ENCODE measurements at places on chromosomes 3 and 15.
A peak's percentile ranks its signal among the peaks of the same experiment; 100 is the strongest.

DNA sequence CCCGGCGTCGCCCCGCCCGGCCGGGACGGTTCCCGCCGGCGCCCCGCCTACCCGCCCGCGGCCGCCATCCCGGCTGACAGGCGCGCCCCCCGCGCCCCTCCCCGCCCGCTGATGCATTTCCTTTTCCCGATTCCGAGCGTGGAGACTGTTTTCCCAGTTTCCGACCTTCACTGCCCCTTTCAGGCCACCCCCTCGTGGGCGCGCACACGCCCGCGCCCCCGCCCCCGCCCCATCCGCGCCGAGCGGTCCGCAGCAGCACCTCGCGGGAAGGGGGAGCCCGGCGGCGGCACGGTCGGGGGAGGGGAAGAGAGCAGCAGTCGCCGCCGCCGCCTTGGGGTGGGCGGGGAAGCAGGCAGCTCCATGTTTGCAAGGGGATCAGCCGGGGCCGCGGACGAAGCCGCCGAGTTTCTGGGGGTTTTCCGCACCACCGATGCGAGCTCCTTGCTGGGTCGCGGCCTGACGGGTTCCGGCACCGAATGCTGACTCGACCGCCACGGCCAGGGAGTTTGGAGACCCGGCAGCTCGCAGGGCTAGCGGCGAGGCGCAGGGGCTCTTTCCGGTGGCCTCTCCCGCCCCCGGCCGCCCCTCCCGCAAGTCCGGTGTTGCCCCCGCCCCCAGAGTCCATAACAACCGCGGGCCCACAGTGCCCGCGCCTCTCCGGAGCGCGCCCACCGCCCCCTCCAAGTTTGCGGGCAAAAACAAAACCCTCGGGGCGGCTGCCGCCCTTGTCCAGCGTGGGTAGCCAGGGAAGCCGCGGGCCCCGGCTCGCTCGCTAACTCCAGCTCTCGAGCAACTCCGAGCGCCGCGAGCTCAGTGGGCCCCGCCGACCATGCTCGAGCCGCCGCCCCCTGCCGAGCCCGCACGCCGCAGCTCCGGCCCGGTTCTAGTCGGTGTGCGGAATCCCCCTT lies 3.2 kb upstream of the SIN3A start:
- peak; percentile 69 for DNase-seq

GRCh38 chr3:182239316-182239715 lies 527.6 kb downstream of the SOX2 start:
- no peak for DNase-seq

DNA sequence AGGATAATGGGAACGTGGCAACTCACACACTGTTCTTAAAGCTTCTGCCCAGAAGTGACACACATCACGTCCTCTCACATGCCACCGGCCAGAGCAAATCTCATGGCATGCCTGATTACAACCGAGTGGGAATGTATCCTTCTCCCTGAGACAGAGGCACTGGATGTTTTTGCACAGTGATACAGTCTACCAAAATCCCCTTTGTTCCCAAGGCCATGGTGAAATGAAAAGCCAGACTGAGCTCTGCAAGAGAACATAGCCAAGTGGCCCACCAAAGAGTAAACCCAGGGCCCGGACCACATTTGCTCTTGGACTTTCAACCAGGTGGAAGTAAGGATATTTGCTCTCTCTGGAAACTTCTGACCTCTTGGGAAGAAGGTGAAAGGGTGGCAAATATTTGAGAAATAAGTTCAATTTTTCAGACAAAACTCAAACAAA lies 186.2 kb upstream of the STT3B start:
- DNase-seq, result no peak

DNA sequence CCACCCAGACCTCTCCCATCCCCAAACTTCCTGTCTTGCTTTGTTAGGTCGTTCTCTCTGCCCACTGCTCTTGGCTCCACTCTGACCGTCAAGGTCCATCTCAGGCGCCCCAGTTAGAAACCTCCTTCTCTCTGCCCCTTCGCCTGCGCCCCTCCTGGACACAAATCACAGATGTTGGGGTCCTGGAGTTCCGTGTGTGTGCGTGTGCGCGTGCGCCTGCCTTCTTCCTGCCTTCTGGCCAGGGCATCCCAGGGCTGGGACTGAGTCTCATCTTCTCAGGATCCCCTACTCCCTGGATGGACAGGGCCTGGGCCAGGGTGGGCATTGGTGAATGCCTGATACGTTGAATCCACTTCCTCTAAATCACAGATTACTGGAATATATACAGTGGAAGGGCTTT lies 869 bp downstream of the ACSBG1 start:
- DNase-seq, result no peak

GRCh38 chr15:100150906-100151305 lies 190.9 kb downstream of the ADAMTS17 start:
- no peak for DNase-seq

- DNase-seq, result no peak
Measured at GRCh38 chr3:58585994-58586393, 8.8 kb upstream of the FAM107A start.

DNA sequence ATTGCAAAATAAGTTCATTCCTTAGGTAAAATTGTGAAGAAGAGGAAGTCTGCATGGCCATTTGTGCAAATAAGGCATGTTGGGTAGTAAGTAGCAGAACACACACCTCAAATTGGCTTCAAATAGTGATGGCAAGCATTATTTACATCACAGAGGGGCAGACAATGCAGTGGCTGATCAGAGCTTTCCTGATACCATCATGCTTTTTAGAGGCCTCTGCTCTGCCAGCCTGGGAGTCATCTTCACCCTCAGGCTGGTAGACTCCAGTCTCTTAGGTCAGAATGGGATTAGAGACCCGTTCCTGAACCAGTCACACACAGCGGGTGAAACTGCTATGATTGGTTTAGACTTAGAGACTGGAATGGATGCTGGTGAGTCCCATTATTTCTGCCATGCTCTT lies 396.0 kb upstream of the MCTP2 start:
- no peak for DNase-seq

DNA sequence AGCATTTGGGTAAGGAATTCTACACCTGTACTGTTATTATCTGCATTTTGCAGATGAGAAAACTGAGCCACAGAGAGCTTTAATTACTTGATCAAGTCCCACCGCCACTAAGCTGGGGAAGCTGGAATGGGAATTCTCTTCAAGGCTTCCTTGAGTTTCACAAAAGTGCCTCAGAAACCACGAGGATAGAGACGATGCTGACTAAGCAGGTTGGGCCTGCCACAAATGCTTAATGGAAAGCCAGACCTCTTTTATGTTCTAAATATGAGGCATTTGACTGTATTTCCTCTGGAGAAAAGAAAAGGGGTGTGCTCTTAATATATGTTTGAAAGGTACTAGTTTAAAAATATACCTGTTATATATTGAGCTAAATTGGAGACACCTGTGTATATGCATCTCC lies 34.7 kb downstream of the ADAMTS9 start:
- no peak for DNase-seq

- no peak for DNase-seq
Measured at GRCh38 chr3:101203411-101203810, 117.0 kb downstream of the IMPG2 start.

- DNase-seq, result no peak
Measured at GRCh38 chr15:68252925-68253534, 23.5 kb upstream of the CLN6 start.

DNA sequence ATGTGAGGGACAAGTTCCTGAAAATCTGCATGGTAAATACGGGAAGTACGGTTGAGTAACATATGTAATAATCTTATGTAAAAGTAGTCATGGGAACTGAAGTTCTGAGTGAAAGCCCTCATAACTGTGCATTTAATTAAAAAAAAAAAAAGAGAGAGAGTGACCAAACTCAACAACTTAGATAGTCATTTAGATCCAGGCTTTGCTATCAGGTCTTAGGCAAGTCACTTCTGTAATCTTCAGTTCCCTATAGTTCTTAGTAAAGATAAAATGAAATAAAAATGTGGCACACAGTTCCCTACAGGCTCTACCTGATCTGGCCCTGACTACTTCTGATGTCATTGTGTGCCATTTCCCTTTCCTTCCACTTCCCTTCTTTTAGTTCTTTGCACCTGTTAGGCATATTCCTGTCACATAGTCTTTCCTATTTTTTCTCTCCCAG lies 15.0 kb downstream of the RNF111 start:
- no peak for DNase-seq

DNA sequence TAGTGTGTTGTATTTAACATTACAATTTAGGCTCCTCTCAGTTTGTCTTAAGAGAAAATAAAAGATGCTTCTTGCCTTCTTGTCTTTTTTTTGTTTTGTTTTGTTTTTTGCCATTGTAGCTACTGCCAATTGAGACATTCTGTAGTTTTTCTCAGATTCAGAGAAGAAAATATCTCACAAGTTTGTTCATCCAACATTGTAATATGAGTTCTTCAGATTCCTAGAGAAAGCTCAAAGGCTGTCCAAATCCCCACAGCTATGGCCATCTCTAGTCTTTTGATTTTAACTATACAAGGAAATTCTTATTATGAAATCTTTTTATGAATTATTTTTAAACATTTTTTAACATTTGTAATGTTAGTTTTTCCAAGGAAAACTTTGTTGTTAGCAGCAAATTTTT lies 264.7 kb downstream of the RBMS3 start:
- DNase-seq, result no peak

GRCh38 chr3:13161771-13162535 lies 88.7 kb upstream of the IQSEC1 start:
- no peak for DNase-seq

DNA sequence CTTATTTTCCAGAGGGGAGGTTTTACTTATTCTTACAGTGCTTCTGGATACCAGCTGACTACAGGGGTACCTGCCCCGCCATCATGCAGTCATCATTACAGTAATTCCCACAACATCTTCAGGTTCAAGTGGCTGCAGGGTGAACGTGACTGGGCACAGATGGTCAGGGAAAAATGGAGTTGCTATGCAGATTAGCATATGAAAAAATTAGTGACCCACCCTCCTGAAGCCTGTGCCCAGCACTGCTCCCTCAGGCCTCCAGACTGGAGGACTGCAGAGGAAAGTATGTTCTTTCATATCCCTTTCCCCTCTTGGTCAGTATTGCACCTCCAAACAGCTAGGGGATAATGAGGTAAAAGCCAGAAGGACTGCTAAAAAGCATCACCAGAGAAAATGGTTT lies 937.9 kb downstream of the TUSC7 start:
- DNase-seq, result no peak

GRCh38 chr3:186971578-186971977 lies 41.3 kb downstream of the ST6GAL1 start:
- no peak for DNase-seq

DNA sequence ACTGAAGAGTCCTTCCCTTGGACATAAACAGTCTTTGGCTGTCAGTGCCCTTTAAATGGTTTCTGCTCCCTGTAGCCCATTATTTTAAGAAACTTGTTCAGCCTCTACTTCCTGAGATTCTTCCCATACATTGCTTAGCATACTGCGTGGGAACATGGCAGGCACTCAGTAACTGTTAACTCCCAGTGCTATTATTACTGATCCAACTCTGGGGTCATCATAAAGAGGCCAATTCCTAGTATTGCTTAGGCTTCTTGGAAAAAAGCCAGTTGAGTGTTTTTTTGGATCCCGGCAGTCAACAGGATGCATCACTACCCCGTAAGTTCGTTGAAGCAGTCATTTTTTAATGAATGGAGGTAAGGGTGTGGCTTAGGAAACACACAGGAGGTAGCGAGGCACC lies 206.2 kb upstream of the ADAMTS9 start:
- no peak for DNase-seq

DNA sequence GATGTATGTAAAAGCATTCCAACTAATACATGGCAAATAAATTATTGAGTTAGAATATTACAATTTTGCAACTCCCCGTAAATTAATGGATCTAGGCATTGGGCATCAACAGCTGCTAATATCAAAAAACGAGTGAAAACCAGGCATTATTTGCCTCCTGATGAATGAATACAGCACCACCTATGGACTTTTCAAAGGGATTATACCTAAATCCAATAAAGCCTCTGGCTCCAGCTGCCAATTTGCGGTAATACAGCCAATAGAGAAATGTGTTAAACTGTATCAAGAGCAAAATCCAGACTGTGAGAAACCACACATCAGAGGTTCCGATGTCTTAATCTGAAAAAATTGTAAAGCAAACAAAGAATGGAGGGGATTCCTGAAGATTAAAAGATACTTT lies 16.3 kb upstream of the A4GNT start:
- no peak for DNase-seq
